Peyer's patch (tissue), 4 donors: ENCODE measurements at places on chromosomes 2 and 18.

GRCh38 chr2:182866461-182867406 lies at the start of gene FRZB:
TSS of gene FRZB (minus strand) at chr2:182866637. CDS start at chr2:182866552, 85 bp downstream.
- peak within 1 kb of the TSS; percentile 41 for H3K27ac ChIP-seq
- peaks cover 9% of the 10 kb centered on the region for H3K4me1 ChIP-seq
- H3K36me3 ChIP-seq: no peaks in the 10 kb centered on the region

GRCh38 chr2:241720099-241720498 lies 14.3 kb upstream of the D2HGDH start:
- no peaks in the 10 kb centered on the region for H3K4me1 ChIP-seq
- no peak for DNase-seq
- H3K4me3 ChIP-seq: no peak overlapping the region
- no peak overlapping the region for H3K27ac ChIP-seq
- H3K27me3 ChIP-seq: no peaks in the 10 kb centered on the region

- no peaks in the 10 kb centered on the region for H3K27me3 ChIP-seq
- H3K27ac ChIP-seq: no peak overlapping the region
- H3K4me3 ChIP-seq: no peak overlapping the region
- H3K36me3 ChIP-seq: no peaks in the 10 kb centered on the region
Observed at GRCh38 chr2:224722250-224722649, 6.1 kb upstream of the CCDC195 start.

- H3K36me3 ChIP-seq: no peaks in the 10 kb centered on the region
- H3K4me3 ChIP-seq: no peak overlapping the region
- H3K27ac ChIP-seq: no peak overlapping the region
- no peaks in the 10 kb centered on the region for H3K4me1 ChIP-seq
- DNase-seq: no peak
Observed at GRCh38 chr18:37144921-37145320, 316.0 kb downstream of the KIAA1328 start.

- no peak for DNase-seq
- H3K27ac ChIP-seq: no peak overlapping the region
- H3K27me3 ChIP-seq: no peaks in the 10 kb centered on the region
- no peaks in the 10 kb centered on the region for H3K36me3 ChIP-seq
- no peak overlapping the region for H3K4me3 ChIP-seq
- no peaks in the 10 kb centered on the region for H3K4me1 ChIP-seq
Observed at GRCh38 chr2:11875481-11875880, 129.0 kb downstream of the LPIN1 start.

GRCh38 chr18:53795061-53795460 lies 429.4 kb downstream of the MBD2 start:
- no peaks in the 10 kb centered on the region for H3K4me1 ChIP-seq
- no peak overlapping the region for H3K27ac ChIP-seq
- H3K27me3 ChIP-seq: no peaks in the 10 kb centered on the region

GRCh38 chr2:61928826-61929461 lies 23.5 kb downstream of the COMMD1 start:
- H3K27ac ChIP-seq: no peak overlapping the region
- no peaks in the 10 kb centered on the region for H3K4me1 ChIP-seq
- H3K27me3 ChIP-seq: no peaks in the 10 kb centered on the region
- H3K4me3 ChIP-seq: no peak overlapping the region
- no peaks in the 10 kb centered on the region for H3K36me3 ChIP-seq

DNA sequence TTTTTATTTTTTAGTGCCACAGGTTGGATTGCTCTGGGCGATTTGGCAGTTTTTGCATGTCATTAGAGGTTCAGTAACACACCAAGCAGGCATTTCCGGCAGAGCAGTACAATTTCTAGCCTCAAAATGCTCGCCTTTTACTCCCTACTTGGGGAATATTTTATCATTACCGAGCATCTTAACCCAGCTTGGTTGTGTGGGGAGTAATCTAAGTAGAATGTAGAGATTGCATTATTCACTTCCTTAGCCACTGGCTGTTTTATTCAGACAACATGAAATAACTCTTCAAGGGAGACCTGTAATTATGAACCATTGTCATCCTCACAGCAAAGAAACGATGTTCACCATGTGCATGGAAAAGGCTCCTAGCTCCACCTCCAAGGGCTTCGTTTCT lies 13.1 kb downstream of the GRP start:
- no peak overlapping the region for H3K27ac ChIP-seq
- H3K4me1 ChIP-seq: no peaks in the 10 kb centered on the region
- no peaks in the 10 kb centered on the region for H3K27me3 ChIP-seq
- no peaks in the 10 kb centered on the region for H3K36me3 ChIP-seq
- DNase-seq: no peak

GRCh38 chr2:105129722-105130232 lies 91.9 kb downstream of the MRPS9 start:
- H3K27me3 ChIP-seq: no peaks in the 10 kb centered on the region
- no peak for DNase-seq
- H3K4me3 ChIP-seq: no peak overlapping the region
- no peak overlapping the region for H3K27ac ChIP-seq
- H3K4me1 ChIP-seq: no peaks in the 10 kb centered on the region

GRCh38 chr2:51011254-51011653 lies 20.7 kb downstream of the NRXN1 start:
- no peak overlapping the region for H3K27ac ChIP-seq
- no peak overlapping the region for H3K4me3 ChIP-seq
- H3K4me1 ChIP-seq: no peaks in the 10 kb centered on the region
- H3K36me3 ChIP-seq: no peaks in the 10 kb centered on the region
- DNase-seq: no peak

DNA sequence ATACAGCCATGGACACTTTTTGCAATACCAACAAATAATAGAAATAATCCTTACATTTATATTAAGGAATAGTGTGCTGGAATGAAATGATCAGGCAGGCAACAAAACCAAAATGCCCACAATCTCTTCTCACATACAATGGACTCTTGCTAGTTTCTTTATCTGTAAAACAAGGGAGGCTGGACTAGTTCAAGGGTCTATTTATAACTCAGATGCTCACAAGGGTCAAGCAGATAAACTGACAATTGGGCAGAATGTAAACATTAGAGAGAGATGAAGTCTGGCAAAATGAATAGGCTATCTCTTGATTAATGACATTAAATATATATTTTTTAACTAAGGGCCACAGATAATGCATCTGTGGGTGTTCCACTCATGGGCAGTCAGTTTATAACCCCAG lies 11.4 kb downstream of the PPIL3 start:
- H3K4me1 ChIP-seq: peaks cover 4% of the 10 kb centered on the region
- no peak overlapping the region for H3K27ac ChIP-seq
- H3K36me3 ChIP-seq: no peaks in the 10 kb centered on the region
- H3K27me3 ChIP-seq: no peaks in the 10 kb centered on the region
- no peak overlapping the region for H3K4me3 ChIP-seq

DNA sequence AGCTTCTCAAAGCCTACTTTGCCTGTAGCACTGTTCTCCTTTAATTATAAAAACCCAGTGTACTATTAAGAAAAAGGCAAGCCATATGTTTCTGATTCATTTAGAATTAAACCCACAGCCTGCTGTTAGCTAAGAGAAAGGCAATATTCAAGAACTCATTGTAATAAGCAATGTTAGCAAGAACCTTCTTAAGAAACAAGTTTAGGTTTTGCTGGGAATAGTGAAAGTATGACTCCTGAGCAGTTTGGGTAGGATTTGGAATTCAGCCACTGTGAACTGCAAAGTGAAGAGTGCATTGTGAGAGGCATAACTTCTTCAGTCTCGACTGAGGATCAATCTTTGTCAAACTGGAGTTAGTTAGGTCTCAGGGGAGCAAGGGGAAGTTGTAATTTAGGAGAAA lies 206.5 kb upstream of the NT5C1B start:
- peaks cover 3% of the 10 kb centered on the region for H3K4me1 ChIP-seq
- no peaks in the 10 kb centered on the region for H3K36me3 ChIP-seq
- H3K4me3 ChIP-seq: no peak overlapping the region
- no peak overlapping the region for H3K27ac ChIP-seq
- no peaks in the 10 kb centered on the region for H3K27me3 ChIP-seq

DNA sequence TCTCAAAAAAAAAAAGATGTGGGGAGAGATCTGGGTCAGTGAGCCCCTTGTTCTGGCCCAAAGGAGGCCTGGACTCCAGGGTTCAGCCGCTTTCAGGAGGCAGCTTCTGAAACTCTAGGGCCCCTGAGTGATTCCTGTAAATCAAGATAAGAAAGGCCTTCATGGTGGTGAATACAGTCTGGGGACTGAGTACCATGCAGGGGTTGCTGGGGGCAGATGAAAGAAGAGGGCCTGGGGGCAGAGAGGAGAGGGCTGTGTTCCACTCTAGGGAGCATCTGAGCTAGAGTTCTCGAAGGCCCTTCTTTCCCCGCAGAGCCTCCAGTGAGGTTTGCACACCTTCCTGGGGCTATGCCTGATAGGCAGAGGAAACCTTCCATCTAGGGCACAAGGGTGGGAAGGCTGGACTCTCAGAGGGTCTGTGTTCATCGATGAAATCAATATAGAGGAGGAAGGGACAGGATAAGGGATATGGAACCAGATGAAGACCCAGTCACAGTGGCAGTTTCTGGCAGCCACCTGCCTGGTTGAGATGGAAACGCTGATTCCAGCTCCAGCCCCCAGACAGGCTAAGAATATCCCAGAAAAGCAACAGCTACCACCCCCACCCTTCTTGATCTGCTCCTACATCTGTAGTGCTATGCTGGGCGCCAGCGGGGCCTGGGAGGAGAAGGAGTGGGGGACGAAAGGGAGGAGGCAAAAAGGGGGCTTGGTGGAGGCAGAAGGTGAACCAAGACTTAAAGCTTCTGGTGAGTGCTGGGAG lies 4.7 kb upstream of the CDK5R2 start:
- H3K4me1 ChIP-seq: no peaks in the 10 kb centered on the region
- no peak overlapping the region for H3K4me3 ChIP-seq
- no peaks in the 10 kb centered on the region for H3K36me3 ChIP-seq
- DNase-seq: no peak
- peaks cover 10% of the 10 kb centered on the region for H3K27me3 ChIP-seq

DNA sequence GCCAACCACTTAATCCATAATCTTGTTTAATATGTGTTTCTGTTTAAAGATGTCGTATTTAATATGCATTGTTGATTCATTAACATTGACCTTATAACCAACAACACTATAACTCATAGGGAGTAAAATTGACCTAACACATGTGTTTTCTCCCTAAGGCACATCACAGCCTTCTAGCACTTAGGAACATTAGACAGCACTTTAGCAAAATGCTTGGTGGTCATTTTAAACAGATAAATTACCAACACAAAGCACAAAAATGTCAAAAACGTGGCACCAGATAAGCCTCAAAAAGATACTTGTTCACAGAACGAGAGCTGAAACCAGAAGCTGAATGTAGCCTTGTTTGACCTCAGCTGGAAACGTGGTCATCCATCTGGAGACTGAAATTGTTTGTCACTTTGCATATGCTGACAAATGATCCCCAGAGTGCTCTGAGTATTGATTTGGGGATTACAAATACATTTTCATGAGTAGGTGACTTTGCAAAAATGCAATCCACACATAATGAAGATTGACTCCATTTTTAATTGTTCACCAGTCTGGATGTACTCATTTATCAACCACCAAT lies 139.2 kb downstream of the CCDC102B start:
- H3K4me1 ChIP-seq: no peaks in the 10 kb centered on the region
- no peaks in the 10 kb centered on the region for H3K36me3 ChIP-seq
- no peak overlapping the region for H3K4me3 ChIP-seq
- no peaks in the 10 kb centered on the region for H3K27me3 ChIP-seq
- DNase-seq: no peak

DNA sequence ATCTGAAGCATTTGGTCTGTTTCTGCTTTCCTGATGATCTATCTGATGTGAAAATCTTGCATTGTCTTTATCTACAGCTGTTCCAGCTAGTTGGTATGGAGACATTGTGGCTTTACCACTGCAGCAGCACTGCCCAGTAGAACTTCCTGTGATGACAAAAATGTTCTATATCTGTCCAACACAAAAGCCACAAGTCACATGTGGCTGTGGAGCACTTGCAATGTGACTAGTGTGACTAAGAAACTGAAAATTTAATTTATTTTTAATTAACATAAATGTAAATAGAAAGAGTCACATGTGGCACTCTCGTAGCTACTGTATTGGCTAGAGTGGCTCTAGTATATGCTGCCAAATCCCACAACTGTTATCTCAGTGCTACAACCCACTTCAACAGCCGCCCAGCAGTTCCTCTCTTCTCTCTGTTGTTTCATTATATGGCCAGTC lies 425.7 kb downstream of the SETBP1 start:
- H3K4me3 ChIP-seq: no peak overlapping the region
- H3K36me3 ChIP-seq: no peaks in the 10 kb centered on the region
- H3K27ac ChIP-seq: no peak overlapping the region
- H3K27me3 ChIP-seq: no peaks in the 10 kb centered on the region

GRCh38 chr2:240624950-240625621 lies at the start of gene GPR35:
TSS of gene GPR35 (plus strand) at chr2:240625480. CDS start at chr2:240629953, 4,473 bp downstream.
- peaks cover 30% of the 10 kb centered on the region for H3K4me1 ChIP-seq
- no peaks in the 10 kb centered on the region for H3K27me3 ChIP-seq
- peak; percentile 44 for DNase-seq
- no peaks in the 10 kb centered on the region for H3K36me3 ChIP-seq

GRCh38 chr18:2395427-2396161 lies 175.7 kb downstream of the METTL4 start:
- no peaks in the 10 kb centered on the region for H3K27me3 ChIP-seq
- no peaks in the 10 kb centered on the region for H3K36me3 ChIP-seq
- H3K4me1 ChIP-seq: no peaks in the 10 kb centered on the region
- no peak for DNase-seq
- H3K27ac ChIP-seq: no peak overlapping the region
- no peak overlapping the region for H3K4me3 ChIP-seq
